ENCODE measurements at places on chromosomes 2 and 18.

- DNase-seq = no peak
Measured at GRCh38 chr2:30276455-30276911, 45.1 kb downstream of the LBH start.

GRCh38 chr2:221494556-221494955 lies 77.5 kb downstream of the EPHA4 start:
- no peak for DNase-seq

DNA sequence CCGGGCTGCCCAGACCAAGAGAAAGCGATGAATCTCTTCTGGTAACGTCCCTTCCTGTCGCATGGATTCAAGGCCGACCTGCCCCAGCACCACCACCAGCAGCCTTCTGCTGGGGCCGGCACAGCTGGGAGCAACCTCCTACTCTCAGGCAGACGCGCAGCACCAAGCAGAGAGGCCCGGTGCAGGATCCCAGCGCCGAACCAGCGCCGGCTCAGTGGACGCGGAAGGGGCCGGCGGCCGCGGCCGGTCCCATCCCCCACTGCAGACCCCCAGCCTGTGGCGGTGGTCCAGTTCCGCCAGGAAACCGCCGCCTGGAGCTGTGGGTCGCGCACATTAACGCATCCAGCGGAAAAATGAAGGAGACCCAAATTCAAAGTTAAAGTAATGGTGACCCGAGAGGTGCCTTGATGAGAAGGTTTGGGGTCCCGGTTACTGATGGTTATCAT lies 525 bp upstream of the MAL start:
- DNase-seq = no peak

DNA sequence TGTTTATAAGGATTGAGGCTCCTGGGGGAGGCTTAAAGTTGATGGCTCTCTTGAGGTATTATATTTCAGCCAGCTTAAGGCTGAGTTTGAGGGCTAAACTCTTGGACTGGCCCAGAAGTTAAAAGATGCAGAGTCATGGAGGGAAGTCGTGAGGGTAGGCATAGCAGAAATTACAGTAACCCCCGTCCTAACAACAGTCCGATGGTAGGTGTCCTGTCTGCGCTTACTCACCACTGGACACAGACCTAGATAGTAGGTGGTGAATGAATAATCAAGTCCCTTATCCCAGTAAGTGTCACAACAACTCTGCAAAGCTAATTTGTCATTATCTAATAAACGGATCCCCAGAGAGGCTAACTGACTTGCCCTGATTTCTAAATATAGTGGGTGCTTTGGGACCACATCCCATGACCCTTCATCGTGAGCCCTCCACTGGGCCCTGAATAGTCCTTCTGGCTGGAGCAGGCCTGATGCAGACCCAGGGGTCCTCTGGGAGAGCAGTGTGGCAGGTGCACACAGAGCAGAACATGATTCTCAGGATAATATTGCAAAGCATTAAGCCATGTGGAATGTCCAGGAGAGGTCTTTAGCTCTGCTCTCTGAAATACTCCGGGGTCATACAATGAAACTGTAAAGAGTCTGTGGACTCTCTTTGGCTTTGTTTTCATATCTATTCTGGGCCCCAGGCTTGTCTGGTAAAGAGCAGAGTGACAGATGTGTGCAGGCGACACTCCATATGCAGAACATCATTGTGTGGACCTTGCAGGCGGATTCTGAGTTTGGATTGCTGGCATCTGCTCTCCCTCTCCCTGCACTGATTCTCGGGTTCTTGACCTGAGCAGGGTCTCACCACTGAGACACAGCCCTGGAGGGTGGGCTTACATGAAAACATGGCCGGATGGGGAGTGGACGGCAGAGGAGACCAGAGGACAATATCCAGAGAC lies 98.1 kb downstream of the RNF144A start:
- DNase-seq = no peak

DNA sequence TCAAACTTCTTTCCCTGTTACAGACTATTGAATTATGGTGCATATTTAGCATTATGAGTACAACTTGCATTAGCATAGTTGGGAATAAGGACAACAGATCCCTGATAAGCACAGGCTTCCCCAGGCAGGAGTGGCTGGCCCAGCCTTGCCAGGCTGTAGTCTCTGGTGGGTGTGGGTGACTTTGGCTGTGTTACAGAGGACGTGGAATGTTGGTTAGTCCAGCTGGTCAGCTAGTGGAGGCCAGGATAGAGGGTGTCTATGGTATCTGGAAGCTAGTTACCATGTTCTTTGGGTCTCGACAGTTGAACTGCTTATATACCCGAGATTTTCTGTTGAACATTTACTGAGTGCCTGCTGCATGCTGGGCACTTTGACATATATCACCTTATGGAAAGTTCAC lies 4.7 kb downstream of the SH3RF3 start:
- DNase-seq = no peak

GRCh38 chr18:26008096-26008495 lies 82.3 kb downstream of the SS18 start:
- no peak for DNase-seq

DNA sequence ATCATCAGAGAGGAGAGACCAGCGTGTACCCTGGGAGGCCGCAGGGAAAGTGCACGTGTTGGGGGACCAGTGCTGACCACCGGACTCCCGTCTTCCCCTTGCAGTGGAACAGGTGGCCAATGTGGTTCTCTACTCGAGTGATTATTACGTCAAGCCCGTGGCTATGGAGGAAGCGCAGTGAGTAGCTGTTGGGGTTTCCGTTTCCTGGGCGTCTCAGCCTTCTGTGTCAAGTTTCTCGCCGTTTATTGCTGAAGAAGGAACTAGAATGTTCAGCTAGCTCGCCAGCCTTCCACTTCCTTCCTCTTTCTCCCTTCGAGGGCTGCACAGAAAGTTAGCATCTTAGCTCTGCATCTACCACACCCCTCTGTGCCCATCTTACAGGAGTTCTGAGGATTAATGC lies 22.8 kb upstream of the DGKD start:
- DNase-seq = no peak

DNA sequence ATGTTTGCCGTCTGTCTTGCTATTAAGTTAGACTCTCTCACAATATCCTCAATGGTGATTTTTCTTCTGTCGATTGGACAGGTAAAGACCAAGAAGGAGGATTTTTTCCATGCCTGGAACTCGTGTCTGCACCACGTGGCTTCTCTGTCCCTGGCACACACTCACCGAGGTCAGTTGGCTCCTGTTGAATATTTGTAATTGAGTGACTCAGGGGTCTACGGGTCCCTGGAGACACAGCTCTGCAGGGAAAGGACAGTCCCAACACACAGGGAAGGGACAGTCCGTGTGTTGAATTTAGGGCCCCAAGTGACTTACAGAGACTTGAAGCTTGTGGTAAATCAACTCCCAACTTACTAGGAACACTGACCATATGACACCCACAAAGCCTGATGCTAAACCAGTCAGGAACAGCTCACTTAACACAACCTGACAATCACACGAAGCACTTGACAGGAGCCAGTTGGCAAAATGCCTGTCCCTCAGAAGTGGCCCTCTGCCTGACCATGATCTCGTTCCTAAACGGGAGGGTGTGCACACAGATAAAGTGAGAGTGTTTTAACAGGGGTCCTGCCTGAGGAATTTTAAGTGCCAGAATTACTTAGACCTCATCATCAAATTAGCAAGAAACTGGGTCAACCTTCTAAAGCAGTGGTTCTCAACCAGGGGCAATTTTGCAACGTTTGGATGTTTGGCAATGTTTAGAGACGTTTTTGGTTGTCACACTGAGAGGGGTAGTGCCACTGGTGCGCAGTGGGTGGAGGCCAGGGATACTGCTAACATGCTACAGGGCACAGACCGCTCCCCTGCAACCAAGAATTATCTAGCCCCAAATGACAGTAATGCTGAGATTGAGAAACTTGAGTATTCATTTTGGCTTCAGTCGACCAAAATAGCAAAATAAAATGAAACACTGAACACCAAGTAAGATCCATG lies 88.9 kb upstream of the BCL2L11 start:
- DNase-seq = no peak

DNA sequence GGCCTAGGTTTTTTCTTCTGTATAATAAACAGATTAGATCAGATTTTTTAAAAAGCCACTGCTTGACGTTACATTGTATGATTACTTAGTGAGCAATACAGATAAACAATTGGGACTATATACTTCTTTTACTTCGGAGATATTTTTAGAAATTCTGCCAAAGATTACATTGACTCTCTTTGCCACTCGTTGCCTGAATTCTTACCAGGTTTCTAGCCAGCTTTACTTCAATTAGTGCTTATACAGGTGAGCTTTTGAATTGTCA lies 156.6 kb downstream of the HAUS1 start:
- DNase-seq = no peak

GRCh38 chr2:1981850-1982249 lies 237.5 kb upstream of the PXDN start:
- no peak for DNase-seq

GRCh38 chr2:238362626-238363025 lies 42.3 kb downstream of the TRAF3IP1 start:
- no peak for DNase-seq

- no peak for DNase-seq
Measured at GRCh38 chr2:227906991-227907390, 35.6 kb downstream of the DAW1 start.

- no peak for DNase-seq
Measured at GRCh38 chr2:208311954-208312353, 45.9 kb downstream of the PIKFYVE start.

GRCh38 chr18:7668392-7668791 lies 101.3 kb downstream of the PTPRM start:
- DNase-seq = no peak

DNA sequence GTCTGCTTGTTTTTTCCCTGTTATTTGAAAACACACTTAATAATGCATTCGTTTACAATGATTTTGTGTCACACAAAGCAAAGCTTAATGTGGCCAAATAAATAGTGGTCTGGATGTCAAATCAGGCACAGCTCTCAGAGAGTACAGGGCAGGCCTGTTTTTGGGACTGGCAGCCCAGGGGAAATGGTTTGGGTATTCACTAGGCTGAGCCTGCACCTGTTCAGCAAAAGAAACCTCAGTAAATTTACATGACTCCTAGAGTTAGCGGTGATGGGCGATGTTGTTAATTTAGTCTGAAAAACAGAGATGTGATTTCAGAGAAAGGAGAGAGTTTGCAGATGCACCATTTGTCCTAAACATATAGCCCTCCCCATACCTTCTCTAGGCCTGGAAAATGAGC lies 197.1 kb downstream of the ALK start:
- DNase-seq = no peak

DNA sequence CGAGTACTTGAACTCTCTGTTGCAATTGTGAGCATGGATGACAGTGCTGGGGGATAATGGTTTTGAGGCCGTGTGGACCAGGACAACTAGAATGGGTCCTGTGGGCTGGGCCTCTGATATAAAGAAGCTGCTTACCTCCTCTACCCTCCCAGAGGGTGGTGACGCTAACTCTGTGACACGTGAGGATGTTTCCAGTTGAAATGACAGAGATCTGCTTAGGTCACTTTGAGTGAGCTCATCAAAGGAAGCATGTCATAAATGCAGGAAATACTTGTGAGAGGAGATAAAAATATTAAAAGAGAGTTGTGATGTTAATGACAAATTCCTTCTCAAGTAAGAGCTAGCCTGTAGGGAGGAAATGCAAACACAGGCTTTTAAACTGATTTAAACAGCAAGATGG lies 16.4 kb downstream of the RMC1 start:
- no peak for DNase-seq

DNA sequence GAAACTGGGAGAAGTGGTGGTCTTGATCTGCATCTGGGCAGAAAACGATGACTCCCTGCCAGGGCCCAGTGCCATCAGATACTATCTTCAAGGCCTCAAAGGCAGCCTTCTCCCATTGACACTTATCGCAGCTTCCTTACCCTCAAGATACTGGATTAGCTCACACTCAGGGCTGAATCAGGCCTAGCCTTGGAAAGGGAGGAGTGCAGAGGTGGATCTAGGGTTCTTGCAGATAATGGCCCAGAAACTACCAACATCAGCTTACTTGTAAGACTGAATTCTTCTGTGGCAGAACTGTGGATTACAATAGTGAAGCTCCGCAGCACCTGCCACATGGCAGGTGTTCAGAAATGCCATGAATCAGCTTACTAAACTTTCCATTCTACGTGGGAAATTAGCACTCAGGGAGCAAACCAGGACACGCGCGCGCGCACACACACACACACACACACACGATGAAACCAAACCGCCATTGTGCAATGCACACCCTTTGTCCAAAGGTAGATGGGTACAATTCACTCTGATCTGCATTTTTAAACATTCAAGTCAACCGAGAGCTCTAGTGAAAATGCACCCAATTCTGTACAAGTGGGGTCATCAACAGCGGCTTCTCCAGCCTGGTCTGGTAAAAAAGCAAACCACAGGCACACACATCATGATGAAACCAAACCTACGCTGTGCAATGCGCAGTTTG lies 26.3 kb upstream of the TMEM182 start:
- no peak for DNase-seq

- DNase-seq = no peak
Measured at GRCh38 chr2:138182250-138182936, 218.1 kb downstream of the HNMT start.

- no peak for DNase-seq
Measured at GRCh38 chr2:110881908-110882307, 149.5 kb downstream of the ACOXL start.

- DNase-seq = no peak
Measured at GRCh38 chr2:157193461-157193860, 64.0 kb upstream of the GALNT5 start.

- no peak for DNase-seq
Measured at GRCh38 chr2:204738721-204739120, 193.4 kb downstream of the PARD3B start.

DNA sequence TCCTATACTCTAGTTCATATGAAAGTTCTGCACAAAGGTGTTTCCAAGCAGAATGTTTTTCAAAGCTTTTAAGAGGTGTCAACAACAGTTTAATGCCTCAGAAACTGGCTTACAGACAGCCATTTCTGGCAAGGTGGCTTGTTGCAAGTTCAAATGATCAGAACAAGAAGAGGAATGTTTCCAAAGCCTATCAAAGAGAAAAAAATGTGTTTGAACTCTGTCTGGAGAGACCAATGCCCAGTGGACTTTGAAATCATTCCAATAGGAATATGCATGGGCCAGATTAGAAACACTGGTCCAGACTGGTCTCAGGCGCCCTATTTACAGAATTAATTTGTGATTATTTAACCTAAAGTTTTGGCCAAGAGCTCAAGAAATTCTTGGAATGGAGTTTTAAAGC lies 106.2 kb downstream of the CPS1 start:
- DNase-seq = no peak
